ENCODE measurements at places on chromosomes 16 and 17.

DNA sequence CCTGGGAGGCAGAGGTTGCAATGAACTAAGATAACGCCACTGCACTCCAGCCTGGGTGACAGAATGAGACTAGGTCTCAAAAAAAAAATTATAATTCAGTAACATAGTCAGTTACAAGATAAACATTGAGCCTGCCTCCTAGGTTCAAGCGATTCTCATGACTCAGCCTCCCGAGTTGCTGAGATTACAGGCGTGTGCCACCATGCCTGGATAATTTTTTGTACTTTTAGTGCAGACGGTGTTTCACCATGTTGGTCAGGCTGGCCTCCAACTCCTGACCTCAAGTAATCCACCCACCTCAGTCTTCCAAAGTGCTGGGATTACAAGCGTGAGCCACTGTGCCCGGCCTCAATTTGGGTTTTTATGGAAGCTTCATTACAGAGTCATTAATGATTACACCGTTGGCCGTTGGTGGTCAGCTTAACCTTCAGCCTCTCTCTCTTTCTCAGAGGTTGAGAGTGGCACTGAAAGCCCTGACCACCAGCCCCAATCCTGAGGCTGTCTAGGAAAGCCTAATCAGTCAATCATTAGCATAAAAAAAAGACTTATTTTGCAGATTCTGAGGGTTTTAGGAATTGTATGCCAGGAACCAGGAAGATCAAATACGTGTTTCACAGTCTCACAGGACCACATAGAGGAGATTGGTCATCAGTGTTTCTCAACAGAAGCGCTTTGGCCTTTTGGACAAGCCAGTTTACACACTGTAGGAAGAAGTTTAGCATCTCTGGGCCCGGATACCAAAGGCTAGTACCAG, 1.3 kb upstream of the LRRC37A3 start:
- DNase-seq, result peak; percentile 9

DNA sequence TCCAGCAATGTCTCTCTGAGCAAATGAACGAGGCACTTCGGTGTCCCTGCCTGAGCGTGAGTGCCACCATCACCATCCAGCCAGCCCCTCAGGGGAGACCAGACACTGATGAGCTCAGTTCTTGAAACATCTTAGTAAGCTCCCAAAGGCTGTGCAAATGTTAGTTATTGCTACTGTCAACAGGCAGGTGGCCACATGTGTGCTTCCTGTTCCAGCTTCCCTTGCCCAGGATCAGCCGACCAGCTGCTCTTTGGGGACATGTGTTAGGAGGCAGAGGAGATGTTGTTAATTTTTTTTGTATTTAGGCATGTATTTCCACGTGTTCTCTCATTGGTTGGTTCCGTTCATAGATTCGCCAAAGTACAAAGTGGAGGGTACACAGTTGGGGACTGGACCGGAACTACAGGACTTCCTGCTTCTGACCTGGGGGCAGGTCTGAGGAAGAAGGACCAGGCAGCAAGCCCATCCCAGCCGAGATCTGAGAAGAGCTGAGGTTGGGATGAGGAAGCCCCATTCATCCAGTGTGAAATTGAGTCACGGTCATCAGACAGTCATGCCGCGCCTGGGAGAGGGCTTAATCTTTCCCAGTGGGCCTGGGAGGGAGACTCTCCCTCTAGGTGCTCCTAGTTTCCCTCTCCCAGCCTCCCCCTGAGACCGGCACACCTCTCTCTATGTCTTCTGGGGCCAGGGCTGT, 3.8 kb downstream of the TTYH2 start:
- peak; percentile 31 for DNase-seq

- no peak for DNase-seq
Observed at GRCh38 chr17:77507111-77507885, 366.5 kb downstream of the SEC14L1 start.

GRCh38 chr16:49466529-49466831, 92.9 kb downstream of the C16orf78 start:
- DNase-seq, result no peak

- DNase-seq, result peak; percentile 60
Observed at GRCh38 chr17:65183736-65184135, 46.6 kb downstream of the RGS9 start.

GRCh38 chr17:69523244-69523861, 108.9 kb downstream of the MAP2K6 start:
- peak; percentile 49 for DNase-seq
